Stimulated activated CD4-positive, alpha-beta T cell treated with anti-CD3 and anti-CD28 coated beads, TNF-alpha, amount 100 ng/mL, for 1 hour (primary cell): ENCODE measurements at places on chromosomes 2 and 18.

DNA sequence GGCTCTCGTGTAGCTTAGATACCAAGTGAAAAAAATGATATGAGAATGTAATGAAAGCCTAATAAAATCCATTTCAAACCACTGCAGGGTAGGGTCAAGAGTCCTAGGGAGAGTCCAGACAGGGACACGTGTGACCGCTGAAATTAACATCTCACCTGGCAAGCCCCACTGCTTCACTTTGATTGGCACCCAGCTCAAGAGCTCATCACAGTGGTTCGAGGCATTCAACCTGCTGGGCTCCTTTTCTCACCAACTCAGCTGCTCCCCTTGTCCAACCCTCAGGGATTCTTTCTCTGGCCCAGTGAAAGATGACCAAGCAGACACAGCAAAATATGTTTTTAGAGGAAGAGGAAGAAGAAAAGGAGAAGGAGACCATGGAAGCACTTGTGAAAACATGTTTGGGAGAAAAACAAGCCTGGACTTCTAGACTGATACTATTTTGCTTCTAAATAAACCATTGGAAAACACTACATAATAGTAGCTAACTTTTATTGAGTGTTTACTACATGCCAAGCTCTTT, 49.2 kb upstream of the CREB1 start:
- no peak for DNase-seq

GRCh38 chr2:216671081-216671411, 24.3 kb downstream of the IGFBP5 start:
- DNase-seq, result no peak

DNA sequence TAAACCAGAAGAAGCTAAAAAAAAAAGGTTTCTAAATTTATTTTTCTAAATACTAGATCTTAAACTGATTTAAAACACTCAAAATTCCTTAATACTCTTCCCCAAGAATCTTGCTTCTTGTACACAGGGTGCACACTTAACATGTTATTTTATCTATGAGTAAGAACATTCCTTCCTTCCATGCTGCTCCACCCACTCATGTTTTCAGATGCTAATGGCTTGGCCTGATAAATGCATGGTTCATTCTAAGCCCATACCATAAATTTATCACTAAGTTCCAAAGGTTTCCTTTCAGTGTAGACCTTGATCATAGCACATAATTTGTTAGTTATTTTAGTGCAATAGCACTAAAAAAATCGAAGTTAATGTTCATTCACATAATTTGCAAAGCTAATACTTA, 8.1 kb downstream of the FBXO48 start:
- DNase-seq, result no peak

GRCh38 chr2:190451561-190452176, 43.5 kb downstream of the MFSD6 start:
- no peak for DNase-seq

DNA sequence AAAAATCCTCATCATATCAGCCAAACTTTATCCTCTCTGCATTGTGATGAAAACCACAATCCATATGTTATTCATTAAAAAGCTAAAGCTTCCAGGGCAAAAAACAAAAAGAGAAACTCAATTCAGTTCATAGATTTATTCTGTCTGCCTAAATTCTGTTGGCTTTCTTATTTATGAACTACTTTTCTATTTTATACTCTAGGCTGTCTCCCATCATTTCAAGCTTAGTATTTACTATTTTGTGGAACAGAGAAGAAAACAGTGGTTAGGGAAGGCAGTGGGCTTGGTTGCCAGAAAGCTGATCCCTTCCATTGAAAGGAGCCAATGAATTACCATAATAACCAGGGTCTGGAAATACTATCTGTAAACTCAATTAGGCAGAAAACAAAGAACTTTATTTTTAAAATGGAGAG, 71.8 kb downstream of the RAPH1 start:
- DNase-seq, result no peak

DNA sequence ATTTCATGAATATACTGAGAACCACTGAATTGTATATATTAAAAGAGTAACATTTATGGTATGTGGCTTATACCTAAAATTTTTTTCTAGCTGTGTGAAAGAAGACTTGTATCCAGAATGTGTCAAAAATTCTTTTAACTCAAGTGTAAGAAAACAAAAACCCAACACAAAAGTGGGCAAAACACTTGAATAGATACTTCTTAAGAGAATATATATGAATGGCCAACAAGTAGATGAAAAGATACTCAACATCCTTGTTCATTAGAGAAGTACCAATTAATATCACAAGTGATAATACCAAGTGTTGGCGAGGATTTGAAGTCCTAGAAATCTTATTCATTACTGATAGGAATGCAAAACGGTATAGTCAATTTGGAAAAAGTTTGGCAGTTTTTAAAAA, 107.2 kb upstream of the MYO3B start:
- no peak for DNase-seq

- DNase-seq, result no peak
Measured at GRCh38 chr2:189549449-189549832, 31.1 kb downstream of the SLC40A1 start.

DNA sequence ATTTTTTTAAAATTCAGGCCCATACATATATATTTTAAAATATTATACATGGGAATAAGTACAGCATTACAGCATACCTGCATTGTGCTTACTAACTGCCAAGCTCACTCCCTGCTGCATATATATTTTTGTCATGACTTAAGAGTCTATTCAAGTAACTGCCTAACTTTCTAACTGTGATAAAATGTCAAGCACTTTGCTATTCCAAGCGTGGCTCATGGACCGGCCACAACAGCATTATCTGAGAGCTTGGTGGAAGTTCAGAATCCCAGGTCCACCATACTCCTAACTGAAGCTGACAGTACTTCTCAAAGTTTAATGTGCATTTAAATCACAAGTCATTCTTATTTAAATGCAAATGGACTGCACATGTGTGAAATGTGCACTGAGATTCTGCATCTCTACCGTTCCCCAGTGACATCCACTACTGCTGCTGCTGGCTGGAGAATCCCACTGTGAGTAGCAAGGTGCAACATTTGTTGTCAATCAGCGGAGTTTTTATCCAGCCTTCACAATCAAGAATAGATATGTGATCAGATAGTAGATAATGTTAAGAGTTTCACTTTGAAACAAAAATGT, 79.1 kb downstream of the DYM start:
- no peak for DNase-seq

GRCh38 chr2:10083046-10083445, 2.8 kb upstream of the CYS1 start:
- no peak for DNase-seq

DNA sequence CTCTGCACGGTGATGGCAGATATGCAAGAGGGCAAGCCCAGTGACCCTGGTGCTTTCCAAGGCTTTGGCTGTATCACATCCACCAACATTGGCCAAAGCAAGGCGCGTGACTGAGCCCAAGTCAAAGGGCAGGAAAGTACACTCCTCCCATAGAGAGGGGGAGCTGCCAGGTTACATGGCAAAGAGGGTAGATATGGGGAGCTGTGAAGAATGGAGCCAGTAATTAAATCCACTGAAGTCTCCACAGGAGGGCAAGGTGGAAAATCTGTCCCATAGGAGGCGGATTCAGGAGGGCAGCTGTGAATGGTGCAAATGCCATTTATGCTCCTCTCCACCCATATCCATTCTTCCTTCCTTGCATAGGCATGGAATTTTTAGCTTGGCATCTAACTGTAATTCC, 44.6 kb upstream of the THOC1 start:
- no peak for DNase-seq

DNA sequence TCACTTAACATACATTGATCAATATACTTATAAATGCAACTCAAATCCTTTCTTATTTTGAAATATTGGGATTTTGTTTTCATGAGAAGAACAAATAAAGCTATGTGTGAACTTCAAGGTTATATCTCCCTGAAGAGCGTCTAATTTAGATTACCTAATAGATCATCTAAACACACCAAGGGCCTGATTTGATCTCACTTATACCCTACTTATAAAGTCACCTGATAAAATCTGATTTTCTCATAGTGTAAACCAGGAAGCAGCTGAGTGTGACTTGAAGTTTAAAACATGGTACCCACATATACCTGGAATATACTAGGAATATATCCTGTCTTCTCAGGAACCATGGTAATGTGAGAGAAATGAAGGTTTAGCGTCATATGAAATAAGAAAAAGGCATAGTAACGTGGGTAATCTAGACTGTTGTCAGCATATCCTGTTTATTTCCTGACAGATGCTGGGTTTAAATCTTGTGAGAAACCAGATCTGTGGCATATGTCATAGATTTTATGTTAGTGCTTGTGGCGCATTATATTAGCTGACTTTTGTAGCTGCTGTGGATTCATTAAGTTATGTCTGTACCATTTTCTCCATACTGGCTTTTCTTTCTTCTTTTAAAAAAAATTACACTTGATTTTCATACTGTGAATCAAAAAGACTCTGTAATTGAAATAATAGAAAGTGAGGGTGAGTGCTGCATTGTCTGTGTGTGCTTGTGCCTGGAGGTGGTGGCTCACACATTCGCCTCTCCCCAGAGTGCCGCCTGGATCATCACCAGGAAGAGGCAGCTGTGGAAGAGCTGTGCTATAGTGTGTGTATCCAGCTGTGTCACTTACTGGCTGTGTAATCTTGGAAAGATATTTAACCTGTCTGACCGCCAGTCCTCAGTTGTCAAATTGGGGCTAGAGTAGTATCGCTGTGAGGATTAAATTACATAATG, 164.0 kb downstream of the MYO3B start:
- DNase-seq, result no peak

DNA sequence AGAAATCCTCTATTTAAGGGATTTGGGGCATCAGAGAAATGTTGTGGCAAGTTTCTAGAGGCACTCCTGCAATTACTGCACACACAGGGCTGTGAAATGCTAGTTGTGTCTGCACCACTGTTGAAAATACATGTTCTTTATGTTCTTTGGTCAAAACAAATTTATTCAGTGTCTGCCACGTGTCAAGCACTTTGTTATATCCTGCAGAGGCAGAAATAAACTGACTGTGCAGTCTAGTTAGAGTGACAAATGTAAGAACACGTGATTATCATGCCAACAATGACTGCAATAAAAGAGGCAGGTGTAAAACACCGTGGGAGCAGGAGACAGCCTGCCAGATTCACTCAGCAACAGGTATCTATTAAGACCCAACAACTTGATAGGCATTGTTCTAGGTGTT, 423.3 kb downstream of the LRP1B start:
- DNase-seq, result no peak

- DNase-seq, result no peak
Measured at GRCh38 chr18:68418881-68419280, 296.0 kb downstream of the TMX3 start.

GRCh38 chr2:8576525-8577167, 105.2 kb upstream of the ID2 start:
- no peak for DNase-seq

GRCh38 chr2:226334981-226335720, 464.5 kb downstream of the IRS1 start:
- DNase-seq, result no peak

DNA sequence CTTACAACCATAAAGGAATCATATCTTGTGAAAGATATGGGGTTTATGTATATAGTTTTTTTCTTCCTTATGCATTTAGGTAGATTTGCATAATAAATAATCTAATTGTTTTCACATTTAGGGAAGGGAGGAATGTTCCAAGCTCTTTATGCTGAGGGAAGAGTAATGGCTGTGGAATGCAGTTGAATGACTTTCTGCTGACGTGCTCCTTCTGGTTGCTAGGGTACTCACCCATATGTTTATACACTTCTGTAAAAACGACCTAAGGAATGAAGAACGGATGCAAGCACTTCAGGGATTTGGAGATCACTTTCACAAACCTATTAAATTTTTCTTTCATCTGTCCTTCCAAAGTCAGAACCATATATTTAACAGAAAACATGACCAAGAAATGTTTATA, 29.2 kb upstream of the PPP4R1 start:
- DNase-seq, result no peak

GRCh38 chr2:9306911-9307310, 100.3 kb downstream of the ASAP2 start:
- no peak for DNase-seq

DNA sequence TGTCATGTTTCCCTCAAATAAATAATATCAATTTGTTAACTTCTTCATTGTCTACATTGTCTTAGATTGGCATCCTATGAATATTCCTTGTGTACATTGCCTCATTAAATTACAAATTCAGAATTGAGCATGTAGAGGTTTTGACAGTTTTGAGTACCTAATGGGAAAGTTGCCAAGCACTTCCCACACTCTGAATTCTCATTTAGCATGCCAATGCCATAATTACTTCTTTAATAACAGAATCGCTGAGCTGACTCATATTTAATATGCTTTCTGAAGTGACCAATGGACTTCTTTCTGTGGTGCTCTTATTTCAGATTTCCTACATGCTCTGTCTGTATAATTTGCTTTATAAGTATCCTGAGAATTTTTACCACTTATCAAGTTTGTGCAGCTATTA, 114.4 kb upstream of the NOL4 start:
- DNase-seq, result no peak

GRCh38 chr2:23518481-23519333, 133.7 kb downstream of the KLHL29 start:
- no peak for DNase-seq

- no peak for DNase-seq
Measured at GRCh38 chr2:225893151-225893550, 493.6 kb downstream of the NYAP2 start.

DNA sequence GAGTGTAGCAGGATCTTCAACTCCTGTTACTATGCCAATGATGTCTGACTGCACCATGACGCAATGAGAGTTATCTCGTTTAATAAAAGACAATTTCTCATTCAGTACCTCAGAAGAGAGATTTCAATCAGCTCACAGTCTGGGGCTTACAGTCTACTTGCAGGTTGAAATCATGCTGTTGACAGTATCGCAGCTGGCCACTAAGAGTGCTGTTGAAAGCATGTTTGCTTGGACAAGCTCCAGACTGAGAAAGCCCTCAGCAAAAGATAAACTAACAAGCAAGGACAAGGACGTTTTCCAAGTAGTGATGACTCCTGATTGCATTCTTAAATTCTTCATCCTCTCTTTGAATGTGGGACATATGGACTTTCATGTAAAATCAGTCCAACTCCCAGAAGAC, 145.2 kb upstream of the SYT4 start:
- DNase-seq, result no peak

GRCh38 chr2:238130111-238130695, 8.3 kb upstream of the KLHL30 start:
- DNase-seq, result no peak

GRCh38 chr2:202115479-202115971, 42.5 kb downstream of the KIAA2012 start:
- DNase-seq, result no peak

GRCh38 chr18:55694291-55694690, 106.3 kb upstream of the TCF4 start:
- no peak for DNase-seq

DNA sequence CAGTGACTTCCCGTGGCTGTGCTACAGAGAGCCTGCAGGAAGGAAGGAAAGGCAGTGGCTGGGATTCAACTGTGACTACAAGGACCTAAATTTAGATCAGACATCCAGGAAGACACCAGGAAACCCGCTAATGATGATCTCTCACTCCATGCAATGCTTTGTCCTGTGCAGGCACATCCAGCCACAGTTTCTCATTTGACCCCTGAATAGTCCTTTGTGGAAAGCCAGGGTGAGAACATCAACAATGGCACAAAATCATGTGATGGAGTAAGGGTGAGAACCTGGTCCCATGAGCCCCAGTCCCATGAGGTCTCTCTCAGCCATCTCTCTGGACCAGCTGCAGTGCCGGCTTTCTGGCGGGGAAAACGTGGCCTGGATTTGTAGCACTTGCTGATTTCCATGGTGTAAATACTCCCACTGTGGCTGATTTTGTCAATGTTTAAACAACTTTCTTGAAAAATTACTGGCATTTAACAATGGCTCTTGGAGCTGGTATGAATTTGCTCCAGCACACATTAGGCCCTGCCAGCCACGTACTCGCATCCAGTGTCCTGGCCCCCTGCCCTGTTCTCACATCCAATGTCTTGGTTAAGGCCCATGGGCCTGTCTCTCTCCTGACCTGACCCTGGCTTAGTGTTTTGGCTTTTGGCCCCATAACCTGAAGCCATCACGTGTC, 159.0 kb upstream of the HAAO start:
- DNase-seq, result no peak
